ENCODE measurements at places on chromosomes 12 and 14.
A peak's percentile ranks its signal among the peaks of the same experiment; 100 is the strongest.

GRCh38 chr12:53644133-53644532 is 18.0 kb upstream of the ATF7 start:
- DNase-seq: no peak

- no peak for DNase-seq
These were observed 51.6 kb upstream of the CRY1 start for GRCh38 chr12:107144990-107145389.

- no peak for DNase-seq
These were observed 11.0 kb downstream of the FOXG1 start for GRCh38 chr14:28777471-28778137.

DNA sequence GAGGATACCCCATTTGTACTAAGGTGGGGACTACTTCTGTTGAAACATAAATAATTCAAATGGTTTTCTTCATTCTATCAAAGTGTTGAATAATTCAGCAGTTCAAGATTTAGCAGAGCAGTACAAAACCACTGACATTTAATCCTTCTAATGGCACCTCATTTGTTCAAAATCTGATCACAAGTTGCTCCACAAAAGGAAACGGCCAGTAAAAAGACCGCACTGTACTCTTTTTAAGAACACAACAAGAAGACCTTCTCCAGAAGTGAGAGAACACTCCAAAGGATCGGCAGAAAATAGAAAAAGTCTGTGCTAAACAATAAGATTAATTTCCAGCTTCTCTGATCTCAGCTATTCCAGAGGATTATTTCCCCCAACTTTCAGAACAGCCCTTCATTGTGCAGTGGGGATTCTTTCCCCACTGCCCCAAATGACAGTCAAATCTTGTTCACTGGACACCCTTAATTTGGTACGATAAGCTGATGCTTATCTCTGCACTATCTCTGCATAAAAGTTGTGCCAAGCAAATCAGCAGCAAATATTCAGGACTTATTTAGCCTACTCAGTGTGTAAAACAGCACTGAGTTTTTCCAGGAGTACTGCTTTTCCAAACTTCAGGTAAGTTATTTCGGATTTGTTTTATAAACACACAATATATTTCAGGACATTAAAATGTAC is 5.2 kb downstream of the MPHOSPH9 start:
- DNase-seq: no peak

DNA sequence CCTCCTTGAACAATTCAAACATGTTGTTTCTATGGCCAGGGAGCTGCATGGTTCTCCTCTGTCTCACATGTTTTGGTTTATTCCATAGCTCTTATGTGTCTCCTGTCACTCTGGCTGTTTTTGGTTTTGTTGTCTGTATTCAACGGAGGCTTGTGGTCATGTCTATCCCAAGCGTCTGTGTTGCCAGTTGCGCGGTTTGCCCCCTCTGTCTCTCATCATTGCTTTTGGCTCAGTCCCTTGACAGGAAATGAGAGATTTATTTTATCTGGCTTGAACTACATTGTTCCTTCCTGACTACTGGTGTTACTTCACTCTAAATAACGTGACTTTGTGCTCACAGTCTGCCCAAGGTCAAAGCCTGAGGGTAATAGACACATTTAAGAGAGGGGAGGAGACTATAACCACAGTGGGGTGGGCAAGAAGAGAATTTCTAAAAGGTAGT is 96.4 kb upstream of the SOX5 start:
- no peak for DNase-seq

DNA sequence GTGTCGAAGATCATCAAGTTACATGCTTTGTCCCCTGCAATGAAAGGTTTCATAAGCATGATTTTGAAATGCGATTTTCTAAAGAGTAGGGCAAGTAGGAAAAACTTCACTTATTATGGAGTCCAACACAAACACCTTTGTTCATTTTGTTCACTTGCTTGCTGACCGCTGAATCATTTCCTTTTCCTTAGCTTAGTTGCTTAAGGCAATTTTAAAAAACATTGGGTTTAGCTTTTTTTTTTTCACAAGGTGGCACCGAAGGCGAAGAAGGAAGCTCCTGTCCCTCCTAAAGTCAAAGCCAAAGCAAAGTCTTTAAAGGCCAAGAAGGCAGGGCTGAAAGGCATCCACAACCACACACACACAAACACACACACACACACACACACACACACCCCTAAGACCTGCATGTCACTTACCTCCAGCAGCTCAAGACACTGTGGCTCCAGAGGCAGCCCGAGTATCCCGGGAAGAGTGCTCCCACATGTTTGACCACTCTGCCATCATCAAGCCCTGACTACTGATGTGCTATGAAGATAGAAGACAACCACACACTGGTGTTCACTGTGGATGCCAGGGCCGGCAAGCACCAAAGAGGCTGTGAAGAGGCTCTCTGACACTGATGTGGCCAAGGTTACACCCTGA is 11.4 kb downstream of the MANSC1 start:
- no peak for DNase-seq

DNA sequence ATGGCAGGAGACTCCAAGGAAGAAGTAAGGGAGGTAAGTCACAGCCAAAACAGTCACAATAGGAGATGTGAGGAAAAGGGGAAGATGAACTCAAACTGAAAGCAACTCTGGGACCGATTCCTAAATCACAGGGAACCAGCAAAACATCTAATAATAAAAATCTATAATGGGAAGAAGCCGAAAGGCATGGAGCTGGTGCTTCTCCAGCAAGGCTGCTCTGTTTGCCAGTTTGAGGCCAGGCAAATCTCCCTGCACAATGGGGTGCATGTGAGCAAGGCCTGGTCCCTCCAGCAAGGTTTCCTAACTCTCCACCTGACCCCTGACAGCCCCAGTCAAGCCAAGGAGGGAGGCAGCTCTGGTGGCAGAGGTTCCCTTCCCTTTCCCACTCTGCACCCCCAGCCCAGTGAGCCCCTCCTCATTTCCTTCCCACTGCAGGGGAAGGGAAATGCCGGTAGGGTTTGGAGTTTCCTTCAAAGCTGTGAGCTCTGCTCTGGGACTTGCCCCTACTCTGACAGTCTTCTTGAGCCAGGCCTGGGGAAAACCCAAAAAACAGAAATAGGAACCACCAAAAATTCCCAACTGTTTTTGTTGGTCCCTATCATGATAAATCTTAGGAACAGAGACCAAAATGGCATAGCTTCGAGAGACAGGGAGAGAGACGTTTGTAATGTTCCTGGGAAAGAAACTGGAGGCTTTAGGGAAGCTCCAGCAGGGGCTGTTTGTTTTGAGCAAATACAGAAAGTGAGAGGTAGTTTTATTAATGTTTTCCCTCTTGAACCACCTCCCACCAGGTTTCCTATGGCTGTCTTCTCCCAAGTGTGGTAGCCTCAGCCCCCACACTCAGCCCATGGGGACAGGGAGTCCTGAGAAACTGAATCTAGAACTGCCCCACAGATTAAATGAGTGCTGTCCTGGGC is 34.6 kb downstream of the FMNL3 start:
- no peak for DNase-seq

DNA sequence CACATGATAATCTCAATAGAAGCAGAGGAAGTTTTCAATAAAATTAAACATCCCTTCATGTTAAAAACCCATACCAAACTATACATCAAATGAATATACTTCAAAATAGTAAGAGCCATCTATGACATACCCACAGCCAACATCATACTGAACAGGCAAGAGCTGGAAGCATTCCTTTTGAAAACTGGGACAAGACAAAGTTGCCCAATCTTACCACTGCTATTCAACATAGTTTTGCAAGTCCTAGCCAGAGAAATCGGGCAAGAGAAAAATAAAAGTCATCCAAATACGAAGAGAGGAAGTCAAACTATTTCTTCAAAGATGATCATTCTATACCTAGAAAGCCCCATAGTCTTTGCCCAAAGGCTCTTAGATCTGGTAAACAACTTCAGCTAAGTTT is 454.7 kb upstream of the PRICKLE1 start:
- DNase-seq: no peak

DNA sequence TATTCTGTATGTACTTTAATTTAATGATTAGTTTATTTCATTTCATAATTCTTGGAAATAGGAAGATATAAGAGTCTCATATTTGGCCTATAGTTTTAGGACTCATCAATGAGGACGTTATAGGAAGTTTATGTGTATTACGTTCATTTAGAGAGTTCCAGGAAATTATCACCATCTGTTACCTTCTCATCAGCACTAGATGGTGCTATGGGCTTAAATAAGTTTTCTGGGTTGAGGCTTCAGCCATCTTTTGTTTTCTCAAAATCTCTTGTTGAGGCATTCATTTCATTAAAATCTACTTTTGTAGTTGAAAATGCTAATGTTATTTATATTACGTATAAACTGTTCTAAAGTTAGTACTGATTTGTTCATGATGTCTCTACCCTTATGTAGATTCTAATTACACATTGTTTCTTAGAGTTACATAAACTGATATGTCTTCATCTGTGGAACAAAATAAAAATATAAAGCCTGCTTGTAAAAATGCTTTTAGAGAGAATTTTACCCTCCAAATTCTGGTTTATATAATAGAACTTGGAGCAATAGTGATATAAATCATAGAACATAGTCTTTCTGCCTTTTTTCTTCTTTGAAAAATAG is 89.2 kb downstream of the CFAP54 start:
- DNase-seq: peak; percentile 46

- no peak for DNase-seq
These were observed 64.0 kb downstream of the PIWIL1 start for GRCh38 chr12:130401703-130402102.

DNA sequence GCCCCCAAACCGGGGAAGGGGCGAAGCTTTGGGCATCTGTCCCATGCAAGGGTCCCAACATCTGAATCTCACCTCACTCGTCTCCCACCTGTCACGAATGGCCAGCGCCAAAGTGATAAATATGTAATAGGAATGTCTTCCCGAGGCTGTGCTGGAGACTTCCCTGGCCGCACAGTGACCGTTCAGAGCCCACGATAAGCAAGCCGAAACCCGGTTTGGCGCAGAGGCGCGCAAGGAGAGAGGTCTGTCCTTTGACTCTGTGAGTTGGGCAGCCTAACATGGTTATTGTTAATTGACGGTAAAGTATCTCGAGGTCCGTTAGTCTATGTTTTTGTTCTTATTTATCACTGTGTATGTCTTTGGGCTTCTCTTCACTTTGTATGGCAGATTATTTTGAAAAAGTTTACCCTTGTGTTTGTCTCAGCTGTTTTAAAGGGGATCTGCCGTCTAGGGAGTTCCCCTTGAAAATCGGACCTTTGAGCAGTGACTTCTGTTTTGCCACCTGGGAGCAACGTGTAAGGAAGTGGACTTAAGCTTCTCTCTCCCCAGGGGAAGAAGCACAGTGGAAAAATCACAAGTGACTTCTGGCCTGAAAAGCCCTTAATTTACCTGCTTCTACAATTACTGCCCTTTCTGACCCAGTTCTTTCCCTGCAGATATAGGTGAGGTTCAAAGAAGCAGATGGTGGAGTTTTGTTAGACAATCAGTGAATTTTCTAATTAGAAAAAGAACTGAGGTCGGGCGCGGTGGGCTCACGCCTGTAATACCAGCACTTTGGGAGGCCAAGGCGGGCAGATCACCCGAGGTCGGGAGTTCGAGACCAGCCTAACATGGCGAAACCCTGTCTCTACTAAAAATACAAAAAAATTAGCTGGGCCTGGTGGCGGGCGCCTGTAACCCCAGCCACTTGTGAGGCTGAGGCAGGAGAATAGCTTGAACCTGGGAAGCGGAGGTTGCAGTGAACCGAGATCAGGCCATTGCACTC is 1.1 kb upstream of the TM9SF1 start:
- no peak for DNase-seq

DNA sequence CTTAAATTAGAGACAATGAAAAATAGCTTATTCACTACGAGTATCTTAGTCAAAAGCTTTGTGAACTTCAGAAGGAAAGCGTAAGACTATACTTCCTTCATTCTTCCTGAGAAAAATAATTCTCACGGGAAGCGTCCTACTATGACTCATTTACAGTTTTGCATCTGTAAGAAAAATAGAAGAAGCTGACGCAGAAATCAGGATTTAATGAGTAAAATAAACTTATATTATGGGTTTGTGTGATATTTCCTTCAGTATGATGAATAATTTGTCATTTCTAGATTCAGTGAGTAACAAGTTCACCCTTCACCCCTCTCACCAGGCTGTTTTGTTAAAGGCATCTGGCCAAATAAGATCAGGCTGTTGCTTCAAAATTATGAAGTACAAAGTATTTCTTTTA is 17.8 kb upstream of the PDE3A start:
- no peak for DNase-seq

DNA sequence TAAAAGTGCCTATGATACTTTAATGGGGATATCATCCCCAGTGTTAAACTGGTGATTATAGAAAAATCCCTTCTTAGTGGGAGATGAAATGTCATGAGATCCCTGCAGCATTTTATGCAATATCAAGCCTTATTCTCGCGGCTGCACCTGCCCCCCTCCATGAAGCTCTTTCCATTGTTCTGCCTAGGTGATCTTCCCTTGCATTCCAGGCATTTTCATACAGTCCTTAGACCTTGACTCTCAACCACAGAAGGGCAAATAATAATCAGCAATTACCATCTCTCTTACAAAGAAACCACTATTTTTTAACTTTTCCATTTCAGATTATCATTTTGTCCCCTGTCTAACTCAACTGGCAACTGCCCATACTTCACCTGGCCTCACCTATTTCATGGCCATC is 352.3 kb downstream of the NELL2 start:
- no peak for DNase-seq

DNA sequence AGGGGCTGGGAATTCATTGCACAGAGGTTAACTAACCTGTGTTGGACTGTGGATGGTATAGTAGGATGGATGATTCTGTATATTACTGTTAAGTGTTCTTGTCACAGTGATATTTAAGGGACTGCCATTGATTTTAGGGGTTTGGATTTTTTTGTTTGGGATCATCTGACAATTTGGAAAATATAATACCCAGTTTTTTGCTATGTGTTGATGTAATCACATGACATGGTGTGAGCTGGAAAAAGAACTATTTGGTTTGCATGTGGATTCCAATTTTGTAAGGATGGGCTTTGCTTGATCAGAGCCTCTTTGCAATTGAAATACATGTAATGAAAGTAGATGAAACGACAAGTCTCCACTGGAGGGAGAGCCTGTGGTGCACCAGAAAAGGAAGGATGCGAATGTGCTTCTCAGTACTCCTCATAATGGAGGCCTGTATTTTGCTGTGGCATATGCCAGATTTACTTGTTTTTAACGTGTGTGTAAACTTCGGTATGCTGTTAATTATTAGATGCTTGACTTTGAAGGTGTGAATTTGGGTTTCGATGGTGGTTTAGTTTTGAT is 2.7 kb downstream of the DYRK2 start:
- DNase-seq: no peak

- no peak for DNase-seq
These were observed 83.9 kb downstream of the ADCK1 start for GRCh38 chr14:77883847-77884238.

- DNase-seq: no peak
These were observed 26.0 kb downstream of the ERH start for GRCh38 chr14:69372146-69372545.

GRCh38 chr14:37721976-37722659 is 126.7 kb downstream of the TTC6 start:
- DNase-seq: no peak

- DNase-seq: no peak
These were observed 367.4 kb downstream of the BTG1 start for GRCh38 chr12:91778091-91778832.

All from D341Med (cell line).